ENCODE measurements at places on chromosomes 1 and 21.

GRCh38 chr1:38183096-38183495 lies 136.5 kb upstream of the POU3F1 start:
- no peak for DNase-seq

DNA sequence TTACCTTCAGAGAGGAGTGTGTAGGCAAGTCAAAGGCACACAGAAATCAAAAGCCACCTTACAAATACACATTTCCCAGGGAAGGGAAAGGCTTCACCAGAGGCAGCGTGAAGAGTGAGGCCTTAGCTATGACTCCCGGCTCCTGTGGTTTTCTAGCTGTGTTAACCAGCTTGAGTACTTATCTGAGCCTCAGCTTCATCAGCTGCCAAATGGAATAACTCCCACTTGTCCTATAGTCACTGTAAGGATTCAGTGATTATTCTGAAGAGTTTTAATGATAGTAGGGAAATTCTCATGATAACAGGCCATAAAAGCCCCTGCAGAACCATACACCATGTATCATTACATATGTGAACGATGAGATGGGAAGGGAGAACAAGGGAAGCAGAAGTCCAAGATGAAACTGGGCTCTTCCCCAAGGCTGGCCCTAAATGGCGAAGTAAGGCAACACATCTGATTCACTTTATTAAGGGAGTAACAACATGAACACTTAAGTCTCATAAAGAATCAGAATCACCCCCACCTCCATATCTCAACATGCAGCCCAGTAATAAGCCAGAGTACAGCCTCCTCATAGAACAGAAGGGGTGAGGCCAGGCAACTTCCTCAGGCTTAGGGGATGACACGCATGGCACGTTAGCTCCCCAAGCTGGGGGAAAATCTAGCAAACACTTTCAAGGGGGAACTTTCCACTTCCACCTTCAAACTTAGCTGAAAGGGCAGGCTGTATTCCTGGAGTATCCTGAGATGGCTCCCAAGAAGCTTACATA lies 63.7 kb downstream of the SLC66A1 start:
- DNase-seq = no peak

DNA sequence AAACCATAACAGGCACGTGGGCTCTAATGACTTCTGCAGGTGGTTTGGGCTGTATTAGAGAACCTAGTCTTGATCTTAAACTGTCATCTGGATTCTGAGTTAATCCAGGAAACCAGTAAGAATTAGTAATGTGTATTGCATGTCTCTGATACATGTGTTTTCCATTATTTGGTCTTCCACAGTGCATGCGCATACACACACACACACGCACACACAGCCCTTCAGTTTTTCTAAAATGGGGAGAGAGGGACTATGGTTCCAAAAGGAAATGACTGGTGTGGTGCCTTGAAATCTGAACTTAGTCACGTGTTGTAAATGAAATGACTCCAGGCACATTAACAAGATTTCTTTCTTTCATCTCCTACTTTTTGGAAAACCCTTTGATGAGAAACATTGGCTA lies 67.6 kb downstream of the OLFML2B start:
- DNase-seq = no peak

DNA sequence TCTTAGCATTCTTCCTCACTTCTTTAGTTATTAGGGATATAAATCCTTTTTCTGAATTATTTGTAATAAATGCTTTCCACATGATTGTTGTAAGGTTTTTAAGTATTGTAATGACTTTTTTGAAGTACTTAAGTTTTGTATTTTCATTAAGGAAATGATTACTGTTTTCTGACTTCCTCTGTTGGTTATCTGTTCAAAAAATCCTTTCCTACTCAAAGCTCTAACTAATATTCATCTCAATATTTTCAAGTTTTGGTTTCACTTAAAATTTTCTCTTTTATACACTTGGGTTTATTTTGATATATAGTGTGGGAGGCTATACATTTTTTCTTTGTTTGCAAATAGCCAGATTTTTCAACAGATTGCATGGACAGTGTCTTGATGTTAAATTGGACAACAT lies 59.9 kb upstream of the NHLH2 start:
- no peak for DNase-seq

DNA sequence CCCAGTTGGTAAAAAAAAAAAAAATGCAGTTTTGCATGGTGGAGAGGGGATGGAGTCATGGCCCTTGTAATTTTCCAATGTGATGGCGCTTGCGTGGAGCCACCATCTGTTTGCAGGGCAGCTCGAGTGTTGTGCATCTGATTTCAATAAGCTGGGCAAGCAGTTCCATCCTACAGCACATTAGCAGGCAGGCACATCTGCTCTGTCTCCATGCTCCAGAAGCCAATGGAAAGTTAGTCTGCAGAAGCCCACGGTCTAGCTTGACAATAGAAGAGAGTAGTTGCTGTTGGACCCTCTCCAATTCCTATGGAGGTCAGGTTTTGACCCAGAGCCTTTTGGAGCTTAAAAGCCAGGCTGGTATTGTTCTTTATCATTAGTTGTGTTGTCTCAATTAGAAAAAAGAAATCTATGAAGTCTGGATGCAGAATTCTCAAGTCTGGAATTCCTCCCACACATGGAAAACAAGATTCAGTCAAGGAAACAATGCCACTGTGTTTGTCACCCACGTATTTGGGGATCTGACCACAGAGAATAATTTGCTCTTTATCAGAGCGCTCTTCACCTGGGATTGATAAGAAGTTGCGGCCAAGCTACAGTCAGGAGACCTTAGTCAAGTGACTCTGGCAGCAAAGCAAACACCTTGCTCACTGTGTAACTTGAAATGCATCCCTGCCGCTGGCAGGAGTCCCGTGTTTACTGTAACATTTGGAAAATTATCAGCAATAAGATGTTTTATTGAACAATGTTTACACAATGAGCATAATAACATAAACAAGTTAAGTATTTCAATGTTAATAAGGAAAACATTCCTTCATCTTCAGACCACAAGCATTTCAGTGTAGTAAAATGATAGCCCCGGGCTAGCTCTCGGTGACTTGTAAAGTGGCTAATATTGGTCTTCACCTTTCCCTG lies 20.7 kb downstream of the NGF start:
- no peak for DNase-seq

- DNase-seq = no peak
Observed at GRCh38 chr1:204313675-204314074, 46.1 kb downstream of the PLEKHA6 start.

DNA sequence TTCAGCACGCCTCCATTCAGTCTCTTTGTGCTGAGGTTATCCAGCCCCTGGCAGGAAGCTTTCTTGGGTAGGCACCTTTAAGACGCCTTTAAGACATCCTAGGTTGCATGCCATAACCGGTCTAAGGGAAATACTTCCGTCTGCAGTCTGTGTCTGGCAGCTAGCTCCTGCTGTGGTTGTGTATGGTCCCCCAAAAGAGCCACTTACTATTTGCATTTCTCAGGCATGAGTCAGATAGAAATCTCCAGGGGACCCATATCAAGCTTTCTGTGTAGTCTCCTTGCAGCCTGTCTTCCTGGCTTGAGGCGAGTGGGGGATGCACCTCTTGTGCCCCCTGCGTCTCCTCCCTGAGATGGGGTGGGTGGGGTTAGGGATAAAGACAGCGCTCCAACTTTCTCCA lies 10.0 kb upstream of the RYR2 start:
- no peak for DNase-seq

DNA sequence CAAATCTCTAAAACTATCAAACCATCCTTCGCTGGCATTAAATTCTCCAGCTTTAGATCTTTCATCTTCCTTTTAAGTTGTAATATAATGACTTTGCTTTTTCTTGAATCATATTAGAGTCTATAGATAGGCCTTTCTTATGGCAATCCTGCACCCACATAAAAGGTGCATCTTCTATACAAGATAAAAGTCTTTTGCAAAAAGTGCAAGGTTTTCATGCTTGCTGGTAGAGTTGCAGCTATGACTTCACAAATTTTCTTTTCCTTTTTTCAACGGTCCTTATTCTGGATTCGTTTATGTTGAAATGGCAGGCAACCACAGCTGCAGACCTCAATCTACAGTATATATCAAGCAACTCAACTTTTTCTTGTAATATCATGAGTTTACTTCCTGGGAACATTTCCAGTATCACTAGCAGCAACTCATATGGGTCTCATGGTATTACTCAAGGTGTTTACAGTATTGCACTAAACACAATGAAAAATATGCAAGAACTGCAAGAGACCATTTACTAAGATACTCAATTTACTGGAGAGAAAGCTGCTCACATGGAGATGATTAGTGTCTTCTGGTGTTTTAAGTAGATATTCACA lies 22.1 kb downstream of the OMA1 start:
- DNase-seq = no peak

DNA sequence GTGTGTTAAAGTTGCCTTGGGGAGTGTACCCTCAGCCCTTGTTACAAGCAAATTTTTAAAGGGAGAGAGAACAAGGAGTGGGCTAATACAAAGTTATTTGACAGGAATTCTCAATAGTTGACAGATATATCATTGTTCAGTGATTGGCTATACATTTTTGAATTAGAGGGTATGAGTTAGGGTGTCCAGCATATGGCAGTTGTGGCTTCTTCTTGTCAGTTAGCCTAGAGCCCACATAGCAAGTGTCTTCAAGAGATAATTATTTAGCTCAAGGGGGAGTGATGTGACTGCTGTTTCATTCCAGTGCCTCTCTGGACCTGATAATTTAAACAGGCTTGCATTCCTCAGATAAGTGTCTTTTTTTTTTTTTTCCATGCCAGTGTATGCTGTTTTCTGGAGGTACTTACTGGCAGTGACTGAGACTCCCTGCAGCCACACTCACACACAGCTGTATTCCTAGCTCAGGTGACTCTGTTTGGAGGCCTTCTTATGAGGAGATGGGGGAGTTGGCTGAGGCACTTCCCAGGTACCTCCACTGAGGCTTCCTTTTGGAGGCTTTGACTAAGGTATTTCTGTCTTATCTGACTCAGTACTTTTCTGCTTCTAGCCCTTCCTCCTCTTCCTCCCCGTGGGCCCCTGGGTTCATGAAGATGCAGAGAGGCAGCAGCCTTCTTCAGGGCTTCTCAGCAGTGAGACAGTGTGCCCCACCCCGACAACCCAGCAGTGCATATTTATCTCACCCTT lies 32.3 kb downstream of the IVNS1ABP start:
- no peak for DNase-seq
